ENCODE measurements at places on chromosomes 12 and 14.

DNA sequence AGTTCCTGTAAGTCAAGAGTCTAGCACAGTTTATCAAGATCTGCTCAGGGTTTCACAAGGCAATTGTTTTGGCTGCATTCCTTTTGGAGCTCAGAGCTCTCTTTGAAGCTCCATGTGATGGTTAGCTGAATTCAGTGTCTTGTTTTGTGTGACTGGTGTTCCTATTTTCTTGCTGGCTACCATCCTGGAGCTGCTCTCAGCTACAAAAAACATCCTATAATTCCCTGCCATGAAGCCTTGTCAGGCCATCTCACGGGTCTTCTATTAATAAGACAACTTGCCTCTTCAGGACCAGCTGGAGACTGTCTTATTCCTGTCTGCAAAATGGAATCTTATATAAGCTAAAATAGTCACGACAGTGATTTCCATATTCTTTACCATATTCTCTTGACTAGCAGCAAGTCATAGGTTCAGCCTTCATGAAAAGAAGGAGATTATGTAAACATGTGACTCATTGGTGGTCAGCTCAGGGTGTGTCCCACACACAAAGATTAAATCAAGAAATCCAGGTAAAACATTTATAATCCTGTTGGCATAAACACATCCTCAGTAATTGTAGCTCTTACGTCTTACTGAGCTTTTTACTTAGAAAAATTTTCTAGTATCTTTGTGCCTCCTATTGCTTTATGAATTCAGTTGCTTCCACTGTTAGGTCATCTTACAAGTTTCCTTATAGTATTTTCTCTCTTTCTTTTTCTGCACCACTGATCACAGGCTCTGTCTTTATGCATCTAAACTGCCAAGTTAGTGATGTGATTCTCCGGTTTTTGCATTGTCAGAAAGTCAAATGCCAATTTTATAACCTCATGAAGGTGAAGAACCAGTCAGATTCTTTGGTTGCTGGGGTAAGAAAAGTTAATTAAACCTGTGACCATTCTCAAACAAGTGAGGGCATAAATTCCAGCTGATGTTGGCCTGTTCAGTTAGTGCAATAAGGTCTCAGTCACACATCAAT, 378.5 kb upstream of the MGAT4C start:
- DNase-seq, result no peak

DNA sequence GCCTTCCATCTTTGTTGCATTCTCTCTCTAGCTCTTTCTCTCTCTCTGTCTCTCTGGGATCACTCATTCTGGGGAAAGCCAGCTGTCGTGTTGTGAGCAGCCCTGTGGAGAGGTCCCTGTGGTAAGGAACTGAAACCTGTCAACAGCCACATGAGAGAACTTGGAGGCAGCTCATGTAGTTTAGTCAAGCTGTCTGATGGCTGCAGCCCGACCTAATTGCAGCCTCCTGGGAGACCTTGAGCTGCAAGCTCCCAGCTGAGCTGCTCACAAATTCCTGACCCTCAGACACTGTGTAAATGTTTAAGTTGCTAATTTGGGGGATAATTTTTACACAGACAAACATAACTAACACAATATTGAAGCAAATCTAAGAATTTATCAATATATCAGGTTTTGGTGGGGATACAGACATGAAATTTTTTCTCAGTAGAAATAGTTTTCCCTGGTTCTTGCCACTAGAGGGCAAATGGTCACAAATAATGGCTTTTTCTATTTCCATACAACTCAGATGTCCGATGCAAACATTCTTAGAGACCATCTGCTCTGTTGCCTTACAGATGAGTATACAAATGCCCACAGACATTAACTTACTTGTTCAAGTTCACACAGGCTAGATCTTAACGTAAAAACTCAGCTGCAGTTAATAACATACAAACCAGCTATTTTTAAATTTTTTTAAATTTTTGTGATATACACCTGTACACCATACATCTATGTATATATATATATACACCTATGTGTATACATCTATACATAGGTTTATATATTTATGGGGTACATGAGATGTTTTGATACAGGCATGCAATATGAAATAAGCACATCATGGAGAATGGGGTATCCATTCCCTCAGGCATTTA, 15.5 kb upstream of the KRR1 start:
- peak; percentile 47 for DNase-seq

- no peak for DNase-seq
Measured at GRCh38 chr12:20469756-20470155, 101.4 kb downstream of the PDE3A start.

DNA sequence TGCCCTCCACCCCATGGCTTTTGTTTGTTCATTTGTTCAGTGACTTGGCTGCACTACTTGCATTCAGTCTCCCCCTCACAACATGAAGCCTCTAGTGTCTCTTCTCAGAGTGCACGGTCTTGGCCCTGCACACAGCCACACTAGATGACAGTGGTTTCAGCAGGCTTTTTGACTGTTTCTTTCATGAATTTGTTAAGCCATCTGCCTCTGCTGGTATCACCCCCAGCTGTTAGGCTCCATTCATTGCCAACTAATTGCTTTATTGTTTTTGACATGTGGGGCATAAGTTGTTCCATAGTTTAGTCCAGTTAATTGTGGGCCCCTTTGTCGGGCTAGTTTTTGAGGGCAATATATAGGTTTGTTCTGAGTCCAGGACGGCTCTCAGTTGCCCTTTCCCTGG, 18.8 kb downstream of the OS9 start:
- no peak for DNase-seq

GRCh38 chr12:116659771-116660481, 77.9 kb downstream of the SPRING1 start:
- DNase-seq, result no peak

- DNase-seq, result no peak
Measured at GRCh38 chr12:48142818-48143674, 14.3 kb downstream of the ASB8 start.

DNA sequence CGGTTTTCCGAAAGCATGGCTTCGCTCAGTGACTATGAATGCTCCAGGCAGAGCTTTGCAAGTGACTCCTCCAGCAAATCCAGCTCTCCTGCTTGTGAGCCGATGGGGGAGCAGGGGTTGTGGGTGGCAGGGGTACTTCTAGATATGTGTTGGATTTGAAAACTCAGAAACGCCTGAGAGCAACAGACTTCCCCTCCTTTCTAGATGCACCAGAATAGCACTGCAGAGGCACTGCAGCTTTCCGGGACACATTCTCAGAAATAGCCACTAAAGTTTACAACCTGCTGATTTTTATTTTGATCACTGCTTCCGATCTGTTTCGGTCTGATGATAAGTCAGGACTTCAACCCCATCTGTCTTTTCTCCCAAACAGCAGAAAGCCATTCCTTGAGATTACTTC, 8.6 kb downstream of the TCP11L2 start:
- DNase-seq, result no peak

All from GM13977 (cell line).